ENCODE measurements at places on chromosomes 4 and X.

GRCh38 chrX:155071694-155072280 lies 479 bp downstream of the BRCC3 start:
- no peak for DNase-seq

DNA sequence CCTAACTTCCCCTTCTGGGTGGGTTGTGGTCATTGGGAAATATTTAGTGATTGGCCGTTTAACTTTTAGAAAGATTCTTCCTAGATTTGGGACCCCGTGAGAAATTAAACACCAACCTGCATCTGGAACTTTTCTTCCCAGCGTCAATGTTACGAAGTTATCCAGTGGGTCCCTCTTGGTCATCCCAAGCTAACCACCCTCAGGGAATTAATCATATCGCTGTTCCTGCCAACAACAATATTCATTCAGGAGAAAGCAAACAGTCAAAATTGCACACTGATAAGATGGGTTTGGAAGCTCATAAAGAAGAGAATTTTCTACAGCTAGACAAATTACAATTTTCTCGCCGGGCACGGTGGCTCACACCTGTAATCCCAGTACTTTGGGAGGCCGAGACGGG lies 121.2 kb upstream of the STX18 start:
- no peak for DNase-seq

GRCh38 chr4:140049024-140049848 lies 104.7 kb downstream of the MAML3 start:
- peak; percentile 36 for DNase-seq

- DNase-seq: no peak
Observed at GRCh38 chr4:186698525-186698924, 25.1 kb downstream of the FAT1 start.

DNA sequence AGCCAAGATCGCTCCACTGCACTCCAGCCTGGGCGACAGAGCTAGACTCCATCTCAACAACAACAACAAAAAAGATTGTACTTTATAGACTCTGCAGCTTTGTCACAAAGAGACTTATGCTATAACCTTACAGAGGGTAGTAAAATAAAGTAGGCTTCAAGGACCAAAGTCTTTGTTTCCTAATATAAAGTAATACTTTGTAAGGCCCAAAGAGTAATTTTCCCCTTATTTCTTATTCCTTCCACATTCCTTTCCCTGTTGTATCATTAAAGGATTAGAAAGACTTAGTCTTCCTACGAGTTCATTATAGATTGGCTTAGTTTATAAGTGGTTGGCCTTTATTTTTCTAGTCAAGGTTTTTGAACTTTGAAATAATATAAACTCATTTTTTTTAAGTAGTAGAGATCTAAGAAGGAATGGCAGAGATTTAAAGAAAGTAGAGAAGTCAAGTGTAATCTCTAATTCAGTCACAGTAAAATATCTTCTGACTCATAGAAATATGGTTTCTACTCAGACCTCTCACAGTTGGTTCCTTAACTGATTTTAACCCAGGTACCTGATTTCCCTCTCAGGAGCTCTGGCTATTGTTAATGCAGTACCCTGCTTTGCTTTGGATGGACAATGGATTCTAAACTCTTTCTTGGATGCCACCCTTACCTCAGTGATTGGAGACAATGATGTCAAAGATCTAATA lies 26.2 kb downstream of the YY2 start:
- no peak for DNase-seq

DNA sequence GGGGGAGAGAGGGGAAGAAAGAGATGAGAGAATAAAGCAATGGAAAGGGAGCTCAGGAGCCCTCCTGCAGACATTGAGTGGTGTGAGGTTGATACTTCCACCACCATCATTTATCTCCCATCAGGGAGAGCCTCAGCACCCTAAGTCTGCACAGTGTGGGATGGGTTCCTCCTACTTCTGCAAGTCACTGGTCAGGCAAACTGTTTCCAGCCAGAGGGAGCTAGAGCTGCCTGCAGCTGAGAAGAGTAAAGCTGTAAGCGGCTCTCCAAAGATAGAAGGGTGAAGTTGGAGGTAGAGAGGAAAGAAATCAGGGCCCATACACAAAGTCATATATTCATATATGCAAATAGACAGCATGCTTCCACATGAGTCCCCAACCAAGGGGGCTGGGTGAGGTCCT lies 21.9 kb upstream of the ZNF81 start:
- DNase-seq: no peak

DNA sequence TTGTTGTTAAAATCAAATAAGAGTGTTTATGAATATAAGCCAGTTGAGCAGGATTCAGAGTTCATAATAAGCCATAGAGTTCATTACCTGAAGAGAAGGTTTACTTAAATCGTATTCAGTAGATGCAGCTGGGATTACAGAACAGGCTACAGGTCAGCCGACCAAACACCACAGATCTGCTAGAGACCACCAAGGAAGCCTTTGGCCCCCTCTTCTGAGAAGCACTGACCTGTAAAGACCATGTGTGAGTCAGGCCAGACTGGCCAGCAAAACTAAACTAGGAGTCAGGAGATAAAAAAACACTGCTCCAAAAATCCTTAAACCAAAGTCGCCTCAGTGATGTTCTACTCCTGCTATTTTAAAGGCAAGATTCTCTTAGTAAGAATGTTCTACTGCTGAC lies 1125.5 kb downstream of the FAT4 start:
- no peak for DNase-seq

DNA sequence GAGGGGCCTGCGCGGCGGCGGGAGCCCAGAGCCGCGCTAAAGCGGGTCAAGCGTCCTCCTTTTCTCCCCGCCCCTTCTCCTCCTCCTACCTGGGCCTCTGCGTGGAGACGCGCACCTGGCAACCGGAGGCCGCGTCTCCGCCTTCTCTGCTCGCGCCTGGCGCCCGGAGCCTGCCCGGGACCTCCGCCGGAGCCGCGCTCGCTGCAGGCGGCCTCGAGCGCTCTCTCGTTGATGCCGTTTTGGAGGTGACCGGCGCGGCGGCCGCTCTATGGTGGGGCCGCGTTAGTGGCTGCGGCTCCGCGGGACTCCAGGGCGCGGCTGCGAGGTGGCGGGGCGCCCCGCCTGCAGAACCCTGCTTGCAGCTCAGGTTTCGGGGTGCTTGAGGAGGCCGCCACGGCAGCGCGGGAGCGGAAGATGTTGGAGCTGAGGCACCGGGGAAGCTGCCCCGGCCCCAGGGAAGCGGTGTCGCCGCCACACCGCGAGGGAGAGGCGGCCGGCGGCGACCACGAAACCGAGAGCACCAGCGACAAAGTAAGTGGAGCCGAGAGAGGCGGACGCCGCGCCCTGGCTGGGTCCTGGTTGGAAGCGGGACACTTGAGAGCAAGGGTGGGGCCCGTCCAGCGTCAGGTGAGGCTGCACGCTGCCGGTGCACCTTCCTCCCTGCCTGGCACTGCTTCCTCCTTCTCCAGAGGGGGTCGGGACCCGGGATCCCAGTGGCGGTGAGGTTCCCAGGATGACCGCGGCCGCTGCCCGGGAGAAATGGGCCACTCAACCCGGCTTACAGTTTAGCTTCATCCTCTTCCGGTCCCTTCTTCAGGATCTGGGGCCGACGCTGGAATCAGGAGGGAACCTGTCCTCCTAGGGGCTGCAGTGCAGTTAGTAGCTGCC lies at the start of gene CDS1:
Gene CDS1, plus strand, starts transcription at position 140 of the 888 bp plus-strand sequence. Its CDS starts 275 bp downstream, at position 415.
- no peak for DNase-seq

- no peak for DNase-seq
Observed at GRCh38 chr4:84480082-84480481, 19.0 kb downstream of the NKX6-1 start.
